Stimulated activated CD4-positive, alpha-beta T cell treated with anti-CD3 and anti-CD28 coated beads, TNF-alpha, amount 100 ng/mL, for 1 hour (primary cell): ENCODE measurements at places on chromosomes 2 and 18.
A peak's percentile ranks its signal among the peaks of the same experiment; 100 is the strongest.

- no peak for DNase-seq
Measured at GRCh38 chr2:237665713-237666143, 38.3 kb downstream of the LRRFIP1 start.

DNA sequence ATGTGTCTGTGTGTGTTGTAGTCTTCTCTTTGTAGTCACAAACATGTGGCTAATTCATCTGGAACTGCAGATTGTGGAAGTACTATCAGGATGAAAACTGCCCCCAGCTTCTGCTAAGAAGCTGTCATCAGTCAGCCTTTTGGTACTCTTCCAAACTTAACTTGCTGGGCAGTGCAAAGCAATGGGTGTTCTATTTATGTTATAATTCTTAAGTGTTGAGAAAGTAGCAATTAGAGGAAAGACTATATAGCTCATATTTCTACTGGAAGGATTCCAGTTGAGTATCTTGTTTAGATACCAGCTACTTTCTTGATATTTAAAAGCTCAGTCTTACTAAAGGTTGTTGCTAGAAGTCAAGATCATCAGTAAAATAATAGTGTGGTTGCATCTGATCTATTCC, 52.1 kb downstream of the SLC38A11 start:
- no peak for DNase-seq

- DNase-seq: no peak
Measured at GRCh38 chr2:152580714-152581113, 136.5 kb downstream of the PRPF40A start.

GRCh38 chr2:152518641-152519580, 183.9 kb downstream of the FMNL2 start:
- DNase-seq: no peak

DNA sequence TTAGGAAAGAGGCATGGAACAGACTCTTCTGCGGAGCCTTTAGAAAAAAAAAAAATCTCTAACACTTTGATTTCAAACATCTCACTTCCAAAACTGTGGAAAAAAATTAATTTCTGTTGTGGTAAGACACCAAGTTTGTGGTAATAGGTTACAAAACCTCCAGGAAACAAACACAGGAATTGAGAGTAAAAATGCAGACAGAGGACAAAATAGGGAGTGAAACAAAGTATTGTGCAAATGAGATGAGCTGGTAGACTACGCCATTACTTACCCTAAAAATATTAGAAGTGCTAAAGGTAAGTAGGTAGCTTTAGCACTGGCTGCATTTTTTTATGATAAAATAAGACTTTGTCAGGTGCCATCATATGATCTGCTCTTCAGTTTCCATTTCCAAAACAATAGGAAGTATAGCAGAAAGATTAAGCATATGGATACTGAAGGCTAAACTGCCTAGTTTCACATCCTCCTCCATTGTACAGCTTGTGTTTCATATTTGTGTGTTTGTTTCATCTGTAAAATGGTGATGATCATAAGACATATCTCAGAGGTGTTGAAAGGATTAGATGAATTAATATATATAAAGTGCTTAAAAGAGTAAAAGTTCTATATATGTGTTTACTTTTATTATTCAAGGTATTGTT, 309.2 kb downstream of the NR4A2 start:
- DNase-seq: no peak

- DNase-seq: no peak
Measured at GRCh38 chr2:5410991-5411700, 281.0 kb upstream of the SOX11 start.

- no peak for DNase-seq
Measured at GRCh38 chr18:34221971-34222306, 2.8 kb downstream of the NOL4 start.

DNA sequence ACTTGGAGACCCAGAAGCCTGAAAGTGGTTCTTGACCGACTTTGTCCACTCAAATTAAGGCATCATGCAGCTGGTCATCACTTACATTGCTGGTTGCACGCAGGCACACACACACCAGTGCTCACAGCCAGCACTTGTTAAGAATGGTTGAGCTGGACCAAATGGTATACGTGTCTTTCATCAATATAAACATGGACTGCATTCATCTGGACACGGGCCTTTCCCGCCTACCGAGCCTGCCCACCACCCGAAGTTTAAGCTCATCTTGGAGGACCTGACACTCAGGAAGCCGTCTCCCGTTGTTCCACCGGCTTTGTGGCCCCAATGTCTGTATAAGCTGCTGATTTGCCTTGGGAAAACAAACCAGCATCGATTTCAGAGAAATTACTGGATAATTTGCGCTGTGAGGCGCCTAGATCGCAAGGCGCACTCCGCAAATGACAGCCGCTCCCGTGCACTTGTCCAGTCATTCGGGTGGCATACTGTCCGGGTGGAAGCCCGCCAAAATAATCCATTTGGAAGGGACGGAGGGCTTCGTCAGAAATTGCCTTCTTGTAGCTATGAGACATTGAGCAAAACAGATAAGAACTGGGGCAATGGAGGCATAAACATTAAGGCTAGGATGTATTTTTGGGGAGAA, 40.1 kb upstream of the AKAIN1 start:
- peak; percentile 3 for DNase-seq

DNA sequence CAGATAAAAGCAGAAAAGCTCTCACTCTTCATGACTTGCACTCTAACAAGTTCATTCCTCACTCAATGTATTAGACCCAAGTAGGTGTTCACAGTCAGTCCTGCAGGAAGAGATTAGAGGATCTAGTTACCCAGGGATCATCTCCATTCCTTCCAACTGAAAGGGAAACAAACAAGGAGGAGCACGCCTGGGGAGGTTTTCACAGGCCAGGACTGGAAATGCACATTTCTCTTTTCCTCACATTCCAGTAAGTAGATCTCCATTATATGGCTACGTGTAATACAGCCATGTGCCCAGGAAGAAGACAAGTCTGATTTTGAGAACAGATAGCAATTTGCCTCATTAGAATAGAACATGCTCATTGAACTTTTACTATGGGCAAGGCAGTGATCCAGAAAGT, 1132.2 kb upstream of the FAM98A start:
- DNase-seq: no peak

DNA sequence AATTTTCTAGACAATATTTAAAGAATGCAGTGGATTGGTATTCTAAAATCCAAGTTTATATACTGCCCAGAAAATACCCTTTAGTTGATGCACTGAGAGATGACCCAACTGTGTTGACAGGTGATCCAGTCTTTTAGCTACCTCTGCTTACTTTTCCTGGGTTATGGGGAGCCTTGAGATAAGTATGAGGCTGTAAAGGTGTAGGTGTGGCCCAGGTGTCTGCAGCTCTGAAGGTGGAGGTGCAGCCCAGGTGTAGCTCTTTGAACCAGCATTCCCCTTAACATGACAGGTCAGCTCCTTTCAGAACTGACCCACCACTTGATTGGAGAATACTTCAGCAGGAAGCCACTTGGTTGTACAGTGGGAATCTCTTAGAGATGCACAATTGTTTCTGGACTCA, 62.3 kb upstream of the ACSL3 start:
- DNase-seq: no peak

GRCh38 chr2:1638281-1638860, 105.9 kb downstream of the PXDN start:
- no peak for DNase-seq

DNA sequence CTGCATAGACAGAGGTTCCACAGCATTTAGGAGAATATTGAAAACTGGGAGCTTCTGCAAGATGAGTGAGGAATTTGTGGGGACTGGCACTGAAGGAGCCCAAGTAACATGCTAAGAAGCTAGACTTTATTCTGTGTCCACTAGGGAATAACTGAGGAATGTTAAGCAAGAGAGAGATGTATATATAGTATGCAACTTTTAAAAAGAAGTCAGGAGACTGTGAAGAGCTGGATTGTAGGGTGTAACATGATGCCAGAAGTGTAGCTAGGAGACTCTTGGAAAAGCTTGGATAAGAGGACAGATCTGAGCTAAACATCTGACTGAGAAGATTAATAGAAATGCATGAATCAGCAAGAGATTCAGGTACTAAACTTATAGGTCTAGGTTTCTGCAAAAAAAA, 270.6 kb upstream of the MMADHC start:
- no peak for DNase-seq

DNA sequence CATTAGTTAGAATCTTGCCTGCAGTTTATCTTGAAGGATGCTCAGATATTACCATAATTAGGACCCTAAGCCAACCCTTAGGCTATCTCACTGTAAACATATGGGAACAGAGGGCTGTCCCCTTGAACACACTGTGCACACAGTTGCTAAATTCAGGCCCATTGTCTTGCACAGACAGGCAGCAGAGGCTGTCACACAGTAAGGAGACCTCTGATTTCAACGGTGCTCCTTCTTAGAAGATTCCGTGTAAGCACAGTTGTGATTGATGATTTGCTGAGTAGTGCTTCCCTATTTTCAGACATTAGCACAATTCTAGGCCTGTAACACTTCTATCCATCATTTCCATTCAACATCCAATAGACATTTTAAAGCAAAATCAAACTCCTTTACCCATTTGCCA, 108.0 kb downstream of the RNF152 start:
- no peak for DNase-seq

DNA sequence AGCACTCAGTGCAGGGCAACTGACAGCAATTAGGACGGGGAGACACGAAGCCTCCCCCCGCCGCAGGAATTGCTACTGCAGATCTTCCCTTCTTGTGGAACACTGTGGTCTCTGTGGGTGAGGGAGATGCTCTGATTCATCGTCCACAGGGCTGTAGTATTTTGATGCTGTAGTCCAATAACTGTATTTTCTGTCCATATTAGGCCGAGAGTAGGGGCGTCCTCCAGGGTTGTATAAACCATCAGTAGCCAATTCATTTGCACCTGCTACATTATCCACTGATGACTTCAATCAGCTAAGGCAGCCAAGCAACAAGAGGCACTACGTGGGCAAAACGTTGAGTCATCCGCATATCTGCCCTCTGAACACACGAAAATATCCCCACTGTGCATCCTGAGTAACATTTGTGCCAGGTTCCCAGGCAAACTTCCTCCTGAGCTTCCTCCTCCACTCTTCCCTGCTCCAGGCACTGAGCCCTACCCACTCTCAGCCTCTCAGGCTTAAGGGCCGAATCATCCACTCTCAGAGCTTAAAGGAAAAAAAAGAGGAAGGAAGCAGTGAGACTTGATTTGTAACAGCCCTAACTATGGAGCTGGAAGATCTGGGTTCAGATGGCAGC, 62.1 kb downstream of the LBH start:
- no peak for DNase-seq

DNA sequence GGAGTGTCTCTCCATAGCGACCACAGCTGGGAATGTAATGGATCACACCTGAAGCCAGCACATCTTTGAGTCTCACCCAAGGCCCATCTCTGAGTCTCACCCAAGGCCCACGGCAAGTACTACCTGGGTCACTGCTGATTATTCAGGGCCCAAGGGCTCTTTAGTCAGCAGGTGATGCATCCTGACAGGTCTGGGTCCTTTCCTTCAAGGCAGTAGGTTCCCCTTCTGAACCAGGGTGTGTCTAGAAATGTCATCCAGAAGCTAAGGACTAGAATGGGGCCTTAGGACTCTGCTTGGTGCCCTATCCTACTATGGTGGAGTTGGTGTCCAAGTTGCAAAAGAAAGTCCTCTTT, 248.1 kb downstream of the ZNF385B start:
- DNase-seq: no peak

DNA sequence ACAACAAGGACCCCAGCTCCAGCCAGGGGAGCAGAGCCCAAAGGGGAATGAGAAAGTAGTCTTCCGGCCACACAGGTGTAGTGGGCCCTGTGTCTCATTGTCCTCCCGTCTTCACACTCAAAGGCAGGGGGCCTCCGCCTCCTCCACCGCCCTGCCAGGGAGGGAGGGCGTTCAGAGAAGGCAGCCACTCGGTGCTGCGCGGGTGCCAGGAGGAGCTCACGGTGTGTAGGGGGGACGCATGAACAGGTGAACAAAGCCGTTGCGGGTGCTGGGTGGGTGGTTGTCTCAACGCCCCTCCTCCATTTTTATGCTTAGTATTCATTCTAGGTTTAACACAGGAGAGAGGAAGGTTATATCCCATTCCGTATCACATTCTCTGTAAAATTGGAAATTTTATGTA, 36.7 kb downstream of the SH3BP4 start:
- no peak for DNase-seq

- no peak for DNase-seq
Measured at GRCh38 chr2:21559351-21559750, 435.6 kb downstream of the TDRD15 start.

DNA sequence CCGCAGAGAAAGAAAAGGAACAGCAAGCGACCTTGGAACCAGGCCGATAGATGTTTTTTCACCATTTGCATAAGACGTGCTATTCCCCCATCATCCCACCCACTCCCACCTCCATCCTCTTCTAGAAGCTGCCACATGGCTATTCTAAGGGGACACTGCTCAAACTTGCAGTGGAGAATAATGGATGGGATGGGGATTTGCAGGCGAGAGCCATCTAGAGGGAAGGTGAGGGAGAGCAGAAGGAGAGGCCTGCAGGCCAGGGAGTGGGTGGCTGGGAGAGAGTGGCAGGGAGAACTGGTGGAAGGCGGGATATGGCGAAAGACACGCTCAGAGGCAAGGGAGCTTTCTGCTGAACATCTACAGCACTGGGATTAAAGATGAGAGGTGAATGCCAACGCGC, 84.9 kb downstream of the MAPK4 start:
- no peak for DNase-seq

DNA sequence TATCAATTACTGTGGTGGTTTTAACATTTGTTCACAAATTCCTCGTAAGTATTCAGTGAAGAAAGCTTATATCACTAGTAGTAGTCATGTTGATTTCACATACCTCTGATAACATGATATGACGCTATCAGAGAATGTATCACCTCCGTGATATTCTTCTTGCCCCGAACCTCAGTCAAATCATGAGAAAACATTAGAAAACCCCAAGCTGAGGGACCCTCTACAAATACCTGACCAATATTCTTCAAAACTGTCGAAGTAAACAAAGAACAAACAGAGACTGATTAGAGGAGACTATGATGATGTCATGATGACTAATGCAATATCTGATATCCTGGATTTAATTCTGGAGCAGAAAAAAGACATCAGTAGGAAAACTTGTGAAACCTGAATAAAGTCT, 85.6 kb upstream of the SPOPL start:
- DNase-seq: no peak

DNA sequence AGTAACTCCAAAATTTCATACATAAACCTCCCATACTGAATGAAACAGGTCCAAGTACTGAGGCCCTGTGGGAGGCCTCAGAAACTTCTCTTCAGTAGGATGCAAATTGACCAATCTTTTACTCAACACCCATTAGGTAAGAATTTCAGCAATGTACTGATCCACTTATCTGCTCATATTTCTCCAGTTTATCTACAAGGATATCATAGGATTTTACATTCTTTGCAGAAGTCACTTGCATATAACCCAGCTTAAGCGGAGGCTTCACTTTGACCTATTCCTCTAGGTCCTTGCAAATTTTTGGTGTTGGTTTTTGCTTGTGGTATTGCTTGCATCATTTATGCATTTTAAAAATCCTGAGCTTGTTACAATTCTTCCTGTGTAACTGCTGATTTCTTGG, 28.8 kb upstream of the SLC3A1 start:
- no peak for DNase-seq
